Lung microvascular endothelial cell (primary cell): ENCODE measurements at places on chromosomes 2 and 18. TPM values are rescaled to one million over a fixed set of nuclear protein-coding genes. Genes with fewer than 3 reads are reported as not detected.

- DNase-seq = peak; percentile 55
These were observed 2.7 kb upstream of the PPP4R1 start for GRCh38 chr18:9617006-9617542.

- no peak for DNase-seq
These were observed 134.6 kb downstream of the INSIG2 start for GRCh38 chr2:118222672-118223421.

The NOSTRIN gene
- 0.40 and 1.1 TPM in 2 replicates for total RNA-seq

- peak; percentile 85 for DNase-seq
These were observed 91.9 kb downstream of the PPP1R1C start for GRCh38 chr2:182077448-182078142.

The KCNIP3 gene
- total RNA-seq = under 0.01 TPM in 1 of 2 replicates, not detected in the other

The MIB1 gene
- 29.6 and 39.3 TPM in 2 replicates for total RNA-seq

DNA sequence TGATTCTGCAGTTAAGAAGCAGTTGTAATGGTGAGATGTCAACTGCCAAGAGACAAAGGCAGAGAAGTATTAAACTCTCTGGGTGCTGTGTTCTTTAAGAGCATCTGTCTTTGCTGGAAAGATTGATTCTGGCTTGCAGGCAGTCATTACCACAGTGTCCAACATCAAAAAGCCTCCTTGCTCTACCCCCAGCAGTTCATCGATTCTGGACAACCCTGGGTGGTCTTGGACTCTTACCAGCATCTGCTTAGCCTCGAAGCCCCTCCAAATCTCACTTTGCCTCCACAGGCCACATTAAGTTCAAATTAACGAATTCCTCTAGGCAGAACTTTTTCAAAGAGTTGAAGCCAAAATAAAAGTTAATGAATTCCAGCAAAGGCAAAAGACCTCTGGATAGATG, 1061.4 kb downstream of the TSN start:
- no peak for DNase-seq

- no peak for DNase-seq
These were observed 145.7 kb downstream of the CERS6 start for GRCh38 chr2:168601741-168602140.
